Upper lobe of right lung (tissue), 1 donor: ENCODE measurements at places on chromosomes 1 and 21. TPM values are rescaled to one million over a fixed set of nuclear protein-coding genes. Genes with fewer than 3 reads are reported as not detected.
A peak's percentile ranks its signal among the peaks of the same experiment; 100 is the strongest.

Gene CIART
- total RNA-seq, result 10.6 TPM

Gene TTC34
- 1.3 TPM for total RNA-seq

Gene NOTCH2NLA
- total RNA-seq, result 41.3 TPM

Gene C8B
- total RNA-seq, result not detected

Gene LDLRAD2
- total RNA-seq, result 0.38 TPM

Gene MX1
- total RNA-seq, result 142 TPM

GRCh38 chr1:93678491-93678890 is 3.1 kb downstream of the BCAR3 start:
- H3K4me3 ChIP-seq, result no peak overlapping the region
- H3K27ac ChIP-seq, result no peak overlapping the region
- DNase-seq, result no peak
- peaks cover 50% of the 10 kb centered on the region for H3K4me1 ChIP-seq

DNA sequence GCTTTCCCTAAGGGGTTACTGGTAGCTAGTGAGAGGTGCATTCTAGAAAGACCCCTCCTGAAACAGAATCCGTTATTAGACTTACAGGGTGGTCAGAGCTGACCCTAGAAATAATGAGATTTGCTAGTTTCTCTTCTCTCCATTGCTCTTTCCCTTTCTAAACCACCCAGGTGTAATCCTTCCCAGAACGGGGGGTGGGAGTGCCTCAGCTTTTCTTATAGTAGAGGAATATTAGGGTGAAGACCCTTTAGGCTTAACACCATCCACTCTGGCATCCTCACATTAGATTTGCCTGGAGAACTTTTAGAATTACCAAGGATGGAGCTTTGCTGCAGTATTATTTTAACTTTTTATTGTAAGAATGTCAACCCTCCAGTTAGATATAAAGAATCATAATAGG is 49.4 kb downstream of the CAPN9 start:
- no peaks in the 10 kb centered on the region for H3K36me3 ChIP-seq
- no peak overlapping the region for H3K27ac ChIP-seq
- DNase-seq, result no peak
- H3K27me3 ChIP-seq, result no peaks in the 10 kb centered on the region
- H3K4me3 ChIP-seq, result no peak overlapping the region

GRCh38 chr1:31400393-31400792 is 12.6 kb upstream of the SERINC2 start:
- no peaks in the 10 kb centered on the region for H3K27me3 ChIP-seq
- H3K27ac ChIP-seq, result no peak overlapping the region
- H3K4me3 ChIP-seq, result no peak overlapping the region

GRCh38 chr1:86380257-86380861 is 15.8 kb downstream of the ODF2L start:
- peak overlapping the region; percentile 8 for H3K4me3 ChIP-seq
- no peak for DNase-seq
- no peaks in the 10 kb centered on the region for H3K4me1 ChIP-seq
- H3K27ac ChIP-seq, result no peak overlapping the region

GRCh38 chr1:170252851-170253579 is 107.3 kb downstream of the NTMT2 start:
- H3K27me3 ChIP-seq, result no peaks in the 10 kb centered on the region
- no peaks in the 10 kb centered on the region for H3K4me1 ChIP-seq
- H3K36me3 ChIP-seq, result no peaks in the 10 kb centered on the region
- no peak for DNase-seq
- no peak overlapping the region for H3K4me3 ChIP-seq

- H3K27ac ChIP-seq, result no peak overlapping the region
- no peaks in the 10 kb centered on the region for H3K36me3 ChIP-seq
Observed at GRCh38 chr1:6872573-6873261, 87.5 kb downstream of the CAMTA1 start.
